Activated CD4-positive, alpha-beta T cell treated with anti-CD3 and anti-CD28 coated beads, Interleukin-2, amount 10 ng/mL, durations not matched to agents 7 days and 5 days (primary cell): ENCODE measurements at places on chromosomes 2 and 18. TPM values are rescaled to one million over a fixed set of nuclear protein-coding genes. Genes with fewer than 3 reads are reported as not detected.
A peak's percentile ranks its signal among the peaks of the same experiment; 100 is the strongest.

GRCh38 chr18:77811503-77811902 is 561.9 kb downstream of the GALR1 start:
- no peaks in the 10 kb centered on the region for H3K36me3 ChIP-seq
- no peak overlapping the region for H3K27ac ChIP-seq
- DNase-seq = no peak
- H3K4me1 ChIP-seq = no peaks in the 10 kb centered on the region
- H3K27me3 ChIP-seq = no peaks in the 10 kb centered on the region

DNA sequence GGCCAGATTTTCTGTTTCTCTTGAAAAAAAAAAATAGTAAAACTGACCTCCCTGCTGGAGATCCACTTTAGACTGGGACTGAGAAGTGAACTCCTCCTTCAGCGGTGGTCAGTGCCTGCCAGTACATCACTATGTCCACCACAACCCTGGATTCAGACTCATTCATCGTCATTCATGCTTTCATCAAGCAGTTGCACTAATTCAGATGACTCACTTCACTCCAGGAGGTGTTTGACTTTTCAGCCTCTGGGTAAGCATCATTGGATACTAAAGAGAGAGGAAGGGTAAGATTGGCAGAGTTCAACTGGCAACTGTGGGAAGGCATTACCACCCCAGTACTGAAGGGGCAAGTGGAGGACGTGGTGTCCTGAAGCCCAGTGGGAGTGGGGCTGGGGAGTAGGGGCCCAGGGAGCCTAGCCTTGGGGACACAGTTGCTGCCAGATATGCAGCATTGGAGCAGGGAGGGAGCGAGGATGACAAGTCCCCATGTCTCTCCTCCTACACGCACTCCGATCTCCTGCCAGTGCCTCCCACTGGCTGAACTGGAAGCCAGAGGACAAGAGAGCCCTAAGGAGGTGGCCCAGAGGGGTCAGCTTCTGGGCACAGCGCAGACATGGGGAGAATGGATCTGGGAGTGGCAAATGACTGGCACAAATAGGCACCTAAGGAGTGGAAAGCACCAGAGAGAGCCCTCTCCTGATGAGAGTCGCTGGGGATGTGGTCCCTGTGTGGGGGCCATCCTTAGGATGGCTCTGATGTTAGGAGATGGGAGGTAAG is 111.1 kb downstream of the TGFA start:
- peaks cover 4% of the 10 kb centered on the region for H3K27me3 ChIP-seq
- H3K4me3 ChIP-seq = no peak overlapping the region
- H3K36me3 ChIP-seq = peaks cover 12% of the 10 kb centered on the region
- no peak for DNase-seq

DNA sequence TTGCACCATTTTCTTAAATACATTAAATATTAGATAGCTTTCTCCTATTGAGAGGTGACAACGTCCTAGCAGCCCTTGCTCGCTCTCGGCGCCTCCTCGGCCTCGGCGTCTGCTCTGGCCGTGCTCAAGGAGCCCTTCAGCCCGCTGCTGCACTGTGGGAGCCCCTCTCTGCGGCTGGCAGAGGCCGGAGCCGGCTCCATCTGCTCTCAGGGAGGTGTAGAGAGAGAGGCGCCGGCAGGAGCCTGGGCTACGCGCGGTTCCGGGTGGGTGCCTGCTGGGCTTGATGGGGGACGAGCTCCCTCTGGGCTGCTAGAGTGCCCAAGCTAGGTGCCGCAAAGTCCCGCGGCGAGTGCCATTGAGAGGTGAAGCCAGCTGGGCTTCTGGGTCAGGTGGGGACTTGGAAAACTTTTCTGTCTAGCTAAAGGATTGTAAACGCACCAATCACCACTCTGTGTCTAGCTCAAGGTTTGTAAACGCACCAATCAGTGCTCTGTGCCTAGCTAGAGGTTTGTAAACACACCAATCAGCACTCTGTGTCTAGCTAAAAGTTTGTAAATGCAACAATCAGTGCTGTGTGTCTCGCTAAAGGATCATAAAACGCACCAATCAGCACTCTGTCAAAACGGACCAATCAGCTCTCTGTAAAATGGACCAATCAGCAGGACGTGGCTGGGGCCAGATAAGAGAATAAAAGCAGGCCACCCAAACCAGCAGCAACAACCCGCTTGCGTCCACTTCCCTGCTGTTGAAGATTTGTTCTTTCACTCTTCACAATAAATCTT is 3.1 kb downstream of the RPRD1A start:
- H3K36me3 ChIP-seq = peaks cover 17% of the 10 kb centered on the region
- H3K27ac ChIP-seq = no peak overlapping the region
- H3K27me3 ChIP-seq = no peaks in the 10 kb centered on the region
- DNase-seq = no peak
- H3K4me1 ChIP-seq = peaks cover 31% of the 10 kb centered on the region
- H3K4me3 ChIP-seq = no peak overlapping the region

DNA sequence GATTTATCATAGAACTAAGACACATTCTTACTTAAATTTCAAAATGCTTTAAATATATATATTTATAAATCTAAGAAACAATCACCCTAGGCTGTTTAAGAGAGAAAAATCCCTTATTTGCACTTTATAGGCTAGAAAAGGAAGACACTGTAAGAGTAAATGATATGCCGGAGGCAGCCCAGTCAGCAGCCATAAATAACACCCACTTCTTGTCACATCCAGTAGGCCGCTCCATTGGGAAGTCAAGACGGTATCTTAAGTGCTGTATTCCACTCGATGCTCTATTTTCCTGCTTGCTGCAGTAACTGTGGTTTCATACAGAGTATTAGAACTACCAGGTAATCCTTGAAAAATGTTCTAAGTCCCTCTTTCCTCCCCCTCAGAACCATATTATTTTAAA is 57.9 kb downstream of the ABCA12 start:
- no peak overlapping the region for H3K4me3 ChIP-seq
- no peaks in the 10 kb centered on the region for H3K36me3 ChIP-seq
- no peaks in the 10 kb centered on the region for H3K4me1 ChIP-seq
- no peaks in the 10 kb centered on the region for H3K27me3 ChIP-seq
- DNase-seq = no peak
- no peak overlapping the region for H3K27ac ChIP-seq

DNA sequence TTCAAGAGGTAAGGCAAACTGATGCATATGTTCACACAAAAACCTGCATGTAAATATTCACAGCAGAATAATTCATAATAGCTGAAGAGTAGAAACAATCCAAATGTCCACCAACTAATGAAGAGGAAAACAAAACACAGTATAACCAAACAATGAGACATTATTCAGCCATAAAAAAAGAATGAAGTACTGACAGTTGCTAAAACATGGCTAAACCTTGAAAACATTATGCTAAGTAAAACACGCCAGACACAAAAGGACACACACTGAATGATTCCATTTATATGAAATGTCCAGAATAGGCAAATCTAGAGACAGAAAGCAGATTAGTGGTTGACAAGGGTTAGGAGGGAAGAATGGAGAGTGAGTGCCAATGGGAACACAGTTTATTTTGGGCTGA is 86.9 kb downstream of the SESTD1 start:
- H3K36me3 ChIP-seq = peaks cover 14% of the 10 kb centered on the region
- no peak overlapping the region for H3K4me3 ChIP-seq
- no peak overlapping the region for H3K27ac ChIP-seq

DNA sequence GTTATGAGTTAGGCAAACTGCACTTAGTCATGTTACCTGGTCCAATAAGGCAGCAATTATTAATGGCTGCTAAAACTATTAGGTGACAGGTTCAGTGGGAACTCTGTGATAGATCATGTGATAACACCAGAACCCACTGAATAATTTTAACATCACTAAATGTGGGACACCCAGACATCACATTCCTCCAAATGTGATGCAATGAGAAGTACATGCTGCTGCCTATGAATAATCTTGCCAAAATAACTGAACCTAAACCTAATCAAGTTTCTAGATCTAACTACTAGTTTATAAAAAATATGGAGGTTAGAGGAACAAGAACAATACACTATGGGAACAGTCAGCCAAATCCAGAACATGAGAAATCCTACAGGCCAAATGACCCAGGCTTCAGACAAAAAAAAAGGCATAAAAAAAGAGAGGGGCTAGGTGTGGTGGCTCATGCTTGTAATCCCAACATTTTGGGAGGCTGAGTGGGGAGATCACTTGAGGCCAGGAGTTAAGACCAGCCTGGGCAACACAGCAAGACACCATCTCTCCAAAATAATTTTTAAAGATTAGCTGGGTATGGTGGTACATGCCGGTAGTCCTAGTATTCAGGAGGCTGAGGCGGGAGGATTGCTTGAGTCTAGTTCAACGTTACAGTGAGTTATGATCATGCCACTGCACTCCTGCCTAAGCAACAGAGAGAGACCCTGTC is 7.0 kb upstream of the ACTR2 start:
- no peak for DNase-seq
- peaks cover 5% of the 10 kb centered on the region for H3K4me1 ChIP-seq
- H3K27me3 ChIP-seq = no peaks in the 10 kb centered on the region
- no peak overlapping the region for H3K4me3 ChIP-seq
- no peak overlapping the region for H3K27ac ChIP-seq

- no peak for DNase-seq
- H3K36me3 ChIP-seq = no peaks in the 10 kb centered on the region
- no peak overlapping the region for H3K4me3 ChIP-seq
- peaks cover 2% of the 10 kb centered on the region for H3K4me1 ChIP-seq
These were observed 112.0 kb upstream of the THOC1 start for GRCh38 chr18:379681-380330.

DNA sequence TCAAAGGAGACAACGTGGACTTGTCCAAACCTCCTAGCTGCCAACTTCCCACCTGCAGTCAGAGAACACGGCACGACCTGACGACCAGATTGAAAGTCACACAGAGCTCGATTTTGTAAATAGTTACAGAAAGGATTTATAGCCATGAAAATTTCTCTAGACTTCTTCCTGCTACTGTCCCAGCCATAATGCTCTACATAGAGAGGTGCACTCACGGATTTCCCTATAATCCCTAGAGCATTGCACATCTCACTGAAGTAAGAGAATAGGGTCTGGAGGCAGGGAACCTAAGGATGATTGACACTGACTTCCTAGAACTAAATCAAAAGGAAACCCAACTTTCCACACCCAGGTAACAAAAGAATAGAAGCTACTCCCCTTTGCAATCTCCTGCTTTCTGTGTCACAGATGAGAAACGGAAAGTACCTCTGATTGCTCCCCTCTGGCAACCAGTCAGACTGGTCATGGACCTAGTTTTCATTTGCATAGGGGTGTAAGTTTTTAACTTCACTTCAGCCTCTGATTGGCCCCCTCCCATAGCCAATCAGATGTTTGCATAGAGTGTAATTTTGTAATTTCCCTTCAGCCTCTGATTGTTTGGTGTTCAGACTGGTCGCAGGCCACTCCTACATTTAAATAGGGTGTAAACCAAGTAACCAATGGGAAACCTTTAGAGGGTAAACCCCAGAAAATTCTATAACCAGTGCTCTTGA is 58.6 kb upstream of the FBXO11 start:
- no peak overlapping the region for H3K4me3 ChIP-seq
- DNase-seq = no peak
- H3K36me3 ChIP-seq = no peaks in the 10 kb centered on the region

DNA sequence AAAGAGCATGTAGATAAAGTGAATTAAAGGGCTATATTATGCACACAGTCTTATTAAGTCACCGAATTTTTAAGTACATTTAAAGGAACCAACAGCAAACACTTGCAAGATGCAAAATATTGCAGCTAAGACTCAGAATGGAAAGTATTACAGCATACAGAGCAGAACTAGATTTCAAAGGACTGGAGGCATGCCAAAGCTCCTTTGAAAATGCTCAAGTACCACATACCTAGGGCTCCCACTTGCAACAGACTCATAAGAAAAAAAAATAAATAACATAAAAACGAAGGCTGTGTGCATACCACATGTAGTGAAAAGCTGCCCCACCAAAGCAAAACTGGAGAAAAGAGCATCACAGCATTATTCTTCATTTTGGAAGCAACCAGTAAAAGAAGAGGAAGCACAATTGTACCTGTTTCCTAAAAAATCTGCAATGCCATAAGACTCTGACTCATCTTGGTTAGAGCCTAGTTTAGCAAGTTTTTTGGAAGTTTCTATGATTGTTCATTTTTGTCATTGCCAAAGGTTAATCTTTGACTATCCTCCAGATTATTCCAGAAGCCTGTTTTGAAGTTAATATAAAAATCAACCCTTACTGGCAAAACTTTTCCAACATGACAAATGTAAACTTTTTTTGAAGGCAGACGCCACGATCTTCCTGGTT is 306.0 kb upstream of the COL3A1 start:
- no peak overlapping the region for H3K4me3 ChIP-seq
- H3K27me3 ChIP-seq = no peaks in the 10 kb centered on the region
- no peaks in the 10 kb centered on the region for H3K36me3 ChIP-seq

DNA sequence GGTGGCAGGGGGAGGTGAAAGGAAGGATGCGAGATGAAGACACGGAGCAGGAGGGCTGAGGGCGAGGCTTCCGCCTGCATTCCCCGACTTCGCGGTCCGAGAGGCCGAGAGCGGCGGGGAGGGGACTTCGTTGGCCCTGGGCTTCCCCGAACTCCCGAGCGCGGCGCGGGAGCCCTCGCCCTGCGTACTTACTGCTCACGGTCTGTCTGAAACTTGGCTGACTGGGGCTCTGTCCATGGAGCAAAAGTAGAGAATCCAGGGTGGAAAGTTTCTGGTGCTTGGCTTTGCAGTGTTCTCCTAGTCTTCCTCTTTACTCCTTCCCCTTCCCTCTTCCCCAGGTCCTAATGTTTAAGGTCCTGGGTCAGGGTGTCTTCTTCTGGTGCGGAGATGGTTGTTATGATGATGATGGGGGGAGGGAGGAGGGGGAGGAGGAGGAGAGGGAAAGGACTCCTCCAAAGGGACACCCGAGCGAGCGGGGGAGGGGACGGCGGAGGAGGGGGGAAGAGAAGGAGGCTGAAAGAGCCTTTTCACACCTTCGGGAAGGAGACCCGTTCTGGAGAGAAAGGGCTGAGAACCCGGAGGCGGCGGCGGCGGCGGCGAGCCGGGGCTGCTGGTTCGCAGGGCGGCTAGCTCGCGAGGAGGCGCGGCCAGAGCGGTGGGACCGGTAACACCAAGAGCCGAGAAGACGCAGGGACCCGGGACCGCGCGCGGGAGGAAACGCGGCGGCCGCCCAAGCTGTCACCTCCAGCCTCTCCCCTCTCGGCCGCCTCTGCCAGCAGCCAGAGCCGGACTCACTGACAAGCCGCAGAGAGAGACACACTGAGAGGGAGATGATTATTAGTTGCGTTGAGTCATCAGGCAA is at the start of gene SATB2:
Gene SATB2 (minus strand): TSS at position 793 of the 862 bp plus-strand sequence. CDS start 1,902 bp downstream, outside the sequence.
- H3K27ac ChIP-seq = no peak within 1 kb of the TSS
- peak within 1 kb of the TSS; percentile 54 for H3K4me3 ChIP-seq

DNA sequence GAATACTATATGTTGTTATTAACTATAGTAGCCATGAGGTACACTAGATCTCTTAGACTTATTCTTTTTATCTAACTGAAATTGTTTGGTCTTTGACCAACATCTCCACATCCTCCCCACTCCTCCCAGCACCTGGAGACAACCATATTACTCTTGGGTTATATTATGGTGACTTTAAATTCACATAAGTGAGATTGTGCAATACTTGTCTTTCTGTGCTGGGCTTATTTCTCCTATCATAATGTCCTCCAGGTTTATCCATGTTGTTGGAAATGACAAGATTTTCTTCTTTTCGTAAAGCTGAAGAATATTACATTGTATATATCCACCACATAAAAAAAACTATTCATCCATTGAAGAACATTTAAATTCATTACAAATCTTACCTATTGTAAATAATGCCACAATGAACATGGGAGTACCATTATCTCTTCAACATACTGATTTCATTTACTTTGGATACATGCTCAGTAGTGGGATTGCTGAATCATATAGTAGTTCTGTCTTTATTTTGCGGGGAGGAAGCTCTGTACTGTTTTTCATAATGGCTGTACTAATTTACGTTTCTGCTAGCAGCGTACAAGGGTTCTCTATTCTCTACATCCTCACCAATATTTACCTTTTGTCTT is 159.2 kb upstream of the SCN7A start:
- no peaks in the 10 kb centered on the region for H3K36me3 ChIP-seq
- H3K27me3 ChIP-seq = no peaks in the 10 kb centered on the region

C1QL2 gene
- total RNA-seq = not detected

DUSP19 gene
- total RNA-seq = 0.92 TPM

MFSD6 gene
- 42.3 TPM for total RNA-seq

SUMO1 gene
- 101 TPM for total RNA-seq

EVA1A gene
- not detected for total RNA-seq
